CD4-positive, alpha-beta T cell treated with Interleukin-2 at 100 ng/mL for 4 hours (primary cell): ENCODE measurements at places on chromosomes 1 and 21.

DNA sequence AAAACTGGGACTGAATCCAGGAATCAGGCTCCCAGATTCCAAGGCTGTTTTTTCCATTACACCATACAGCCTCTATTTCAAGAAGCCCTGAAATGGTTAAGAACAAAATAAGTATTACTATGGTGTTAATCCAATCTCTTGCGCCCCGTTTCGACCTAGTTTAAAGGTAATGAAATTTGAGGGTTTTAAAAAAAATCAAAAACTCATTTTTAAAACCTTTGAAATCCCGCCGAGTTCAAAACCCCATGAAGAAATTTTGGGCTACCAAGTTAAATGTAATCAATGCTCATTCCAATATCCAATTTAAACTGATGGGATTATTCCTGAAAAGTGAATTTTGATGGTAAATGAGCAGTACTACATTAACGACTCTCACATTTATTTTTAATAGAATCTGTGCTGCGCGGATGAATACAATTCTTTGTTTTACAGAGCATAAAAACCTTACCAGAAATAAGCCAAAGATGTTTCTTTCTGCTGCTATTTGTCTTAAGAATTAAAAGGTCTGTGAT lies 767 bp upstream of the EGLN1 start:
- DNase-seq: no peak

DNA sequence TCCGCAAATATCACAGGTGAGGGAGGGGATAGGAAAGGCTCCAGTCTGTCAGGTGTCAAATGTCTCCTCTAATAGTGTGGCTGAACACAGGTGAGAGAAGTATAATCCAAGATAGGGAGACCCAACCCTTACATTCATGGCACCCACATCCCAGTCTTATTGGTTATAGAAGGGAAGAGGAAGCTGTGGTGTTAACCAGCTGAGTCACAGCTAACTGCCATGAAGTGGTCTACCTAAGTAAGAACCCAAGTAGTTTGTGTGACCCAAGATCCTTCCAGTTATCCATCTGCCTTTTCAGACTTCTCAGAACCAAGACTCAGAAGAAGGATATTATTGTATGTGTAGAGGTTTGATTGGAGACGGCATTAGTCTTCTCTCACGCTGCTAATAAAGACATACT lies 37.1 kb downstream of the DDAH1 start:
- no peak for DNase-seq

DNA sequence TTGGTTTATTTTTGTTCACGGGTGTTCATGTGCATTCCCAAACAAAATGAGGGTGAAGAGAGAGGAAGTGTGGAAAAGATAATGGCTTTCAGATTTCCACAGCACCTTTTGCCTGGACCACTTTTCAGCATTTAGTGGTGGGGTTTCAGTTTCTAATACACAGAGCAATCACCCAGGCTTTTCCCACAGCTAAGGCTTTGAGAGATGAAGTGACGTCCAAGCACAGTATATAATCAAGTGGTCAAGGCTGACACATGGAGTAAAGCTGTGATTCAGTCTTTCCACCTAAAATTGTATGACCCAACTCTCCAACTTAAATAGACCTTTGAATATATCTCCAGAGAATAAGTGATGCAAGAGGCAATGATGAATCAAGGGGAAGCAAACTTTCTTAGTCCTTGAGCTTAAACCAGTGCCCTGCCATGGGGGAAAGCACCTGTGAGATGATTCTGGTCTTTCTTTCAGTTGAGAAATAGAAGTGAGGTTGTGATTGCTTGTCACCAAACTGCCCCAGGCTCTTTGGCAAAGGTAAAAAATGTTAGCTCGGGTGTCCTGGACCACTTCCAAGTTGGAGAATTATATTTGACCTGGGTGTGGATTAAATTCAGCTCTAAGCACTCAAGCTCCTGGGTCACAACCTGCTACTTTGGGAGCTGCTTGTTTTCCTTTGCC lies 2.4 kb upstream of the PIK3R3 start:
- no peak for DNase-seq

- no peak for DNase-seq
Observed at GRCh38 chr1:11680270-11681070, 478 bp downstream of the MAD2L2 start.
